T-helper 9 cell (primary cell): ENCODE measurements at places on chromosomes 1 and 21.

DNA sequence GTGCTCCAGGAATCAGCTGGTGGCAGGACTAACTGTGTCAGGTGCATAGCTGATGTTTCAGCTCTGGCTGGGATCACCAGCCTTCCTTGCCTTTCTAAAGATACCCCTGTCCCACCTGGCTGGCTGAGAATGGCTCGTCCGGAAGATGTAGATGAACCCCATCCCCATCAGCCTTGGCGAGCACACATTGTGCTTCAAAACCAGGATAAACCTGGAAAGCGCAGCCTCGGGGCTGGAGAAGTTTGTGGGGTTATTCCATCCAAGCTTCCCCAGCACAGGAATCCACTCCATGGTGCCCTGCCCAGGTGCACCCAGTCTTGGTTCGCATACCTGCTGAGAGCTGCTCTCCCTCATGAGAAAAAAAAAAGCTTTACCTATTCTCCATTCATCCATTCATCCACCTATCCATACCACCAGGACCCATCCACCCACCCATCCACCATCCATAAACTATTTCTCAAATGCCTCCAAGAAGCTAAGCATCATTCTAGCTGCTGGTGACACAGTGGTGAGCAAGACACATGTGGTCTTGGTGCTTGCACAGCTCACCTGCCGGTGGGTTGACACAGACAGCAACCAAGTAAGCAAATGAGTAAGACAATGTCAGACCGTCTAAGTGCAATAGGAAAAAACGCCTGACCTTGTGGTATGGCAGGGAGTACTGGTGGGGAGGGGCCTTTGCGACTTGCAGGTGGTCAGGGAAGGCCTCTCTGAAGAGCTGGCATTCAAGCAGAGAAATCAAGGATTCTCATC is 94.0 kb downstream of the DMRTB1 start:
- no peak for DNase-seq

- no peak for DNase-seq
Observed at GRCh38 chr1:30473922-30474817, 249.2 kb downstream of the MATN1 start.

GRCh38 chr1:40987439-40988276 is 8.2 kb downstream of the CTPS1 start:
- DNase-seq, result no peak

- DNase-seq, result no peak
Observed at GRCh38 chr1:113760102-113761080, 1.1 kb upstream of the PHTF1 start.

GRCh38 chr1:47340227-47340626 is 6.6 kb downstream of the CMPK1 start:
- no peak for DNase-seq

- DNase-seq, result no peak
Observed at GRCh38 chr21:34510148-34511142, 1.6 kb downstream of the KCNE1 start.

DNA sequence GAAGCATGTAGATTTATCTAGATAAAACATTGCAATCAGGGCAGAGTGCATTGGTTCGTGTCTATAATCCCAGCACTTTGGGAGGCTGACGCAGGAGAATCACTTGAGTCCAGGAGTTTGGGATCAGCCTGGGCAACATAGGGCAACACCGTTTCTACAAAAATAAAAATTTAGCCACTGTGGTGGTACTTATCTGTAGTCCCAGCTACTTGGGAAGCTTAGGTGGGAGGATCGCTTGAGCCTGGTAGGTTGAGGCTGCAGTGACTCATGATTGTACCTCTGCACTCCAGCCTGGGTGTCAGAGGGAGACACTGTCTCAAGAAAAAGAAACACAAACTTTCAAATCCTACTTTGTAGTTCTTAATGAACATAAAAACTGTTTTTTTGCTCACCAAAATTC is 64.2 kb upstream of the RCC1 start:
- no peak for DNase-seq

- no peak for DNase-seq
Observed at GRCh38 chr21:43644609-43645008, 14.7 kb downstream of the HSF2BP start.

DNA sequence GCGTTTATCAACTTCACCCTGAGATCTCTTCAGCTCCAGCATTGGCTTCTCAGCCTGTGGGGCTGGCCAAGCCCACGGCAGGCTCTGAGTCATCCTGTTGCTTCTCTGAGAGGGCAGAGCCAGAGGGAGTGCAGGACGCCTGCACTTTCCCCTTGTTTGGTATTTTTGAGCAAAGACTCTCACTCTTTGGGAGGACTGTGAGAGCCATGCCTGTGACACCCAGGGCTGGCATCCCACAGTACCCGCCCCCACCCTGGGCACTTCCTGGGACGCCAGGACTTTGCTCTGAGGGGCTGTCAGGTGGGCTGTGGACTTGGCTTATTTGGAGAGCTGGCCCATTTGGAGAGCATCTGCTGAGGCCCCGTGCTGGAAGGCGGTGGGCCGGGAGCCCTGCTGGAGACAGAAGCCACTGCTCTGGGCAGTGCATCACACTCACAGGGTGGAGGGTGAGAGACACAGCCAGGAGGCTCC is 37.4 kb downstream of the VANGL1 start:
- DNase-seq, result no peak

GRCh38 chr1:241503444-241503843 is 16.1 kb downstream of the FH start:
- no peak for DNase-seq

DNA sequence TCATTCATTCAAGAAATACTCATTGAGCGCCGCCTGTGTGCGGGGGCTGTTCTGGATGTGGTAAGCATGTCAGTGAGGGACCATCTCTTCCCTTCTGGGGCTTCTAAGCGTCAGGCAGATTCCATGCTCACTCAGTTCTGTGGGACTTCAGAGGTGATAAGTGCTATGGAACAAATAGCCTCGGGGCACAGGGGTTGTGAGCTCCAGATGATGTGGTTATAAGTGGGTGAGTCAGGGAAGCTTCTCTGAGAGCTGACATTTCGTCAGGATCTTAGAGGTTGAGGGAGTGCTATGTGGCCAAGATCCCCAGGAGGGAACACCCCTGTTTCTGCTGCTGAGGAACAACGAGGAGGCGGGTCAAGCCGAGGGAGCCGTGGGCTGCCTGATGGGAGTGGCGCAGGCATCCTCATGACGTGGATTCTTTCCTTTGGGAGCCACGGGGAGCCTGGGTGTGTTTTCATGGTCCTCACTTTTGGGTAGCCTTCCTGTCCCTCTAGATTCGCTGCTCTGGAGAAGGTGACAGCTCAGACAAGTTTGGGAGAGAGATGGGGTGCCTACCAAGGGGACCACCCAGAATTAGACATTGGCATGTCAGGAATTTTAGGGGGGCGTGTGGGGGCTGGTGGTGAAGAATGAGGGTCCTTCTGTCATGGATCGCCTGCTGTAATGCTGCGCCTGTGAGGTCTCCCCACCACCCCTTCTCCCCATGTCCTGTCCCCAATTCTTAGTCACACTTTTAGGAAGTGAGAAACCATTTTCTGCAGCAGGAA is 38.5 kb downstream of the HUNK start:
- no peak for DNase-seq

DNA sequence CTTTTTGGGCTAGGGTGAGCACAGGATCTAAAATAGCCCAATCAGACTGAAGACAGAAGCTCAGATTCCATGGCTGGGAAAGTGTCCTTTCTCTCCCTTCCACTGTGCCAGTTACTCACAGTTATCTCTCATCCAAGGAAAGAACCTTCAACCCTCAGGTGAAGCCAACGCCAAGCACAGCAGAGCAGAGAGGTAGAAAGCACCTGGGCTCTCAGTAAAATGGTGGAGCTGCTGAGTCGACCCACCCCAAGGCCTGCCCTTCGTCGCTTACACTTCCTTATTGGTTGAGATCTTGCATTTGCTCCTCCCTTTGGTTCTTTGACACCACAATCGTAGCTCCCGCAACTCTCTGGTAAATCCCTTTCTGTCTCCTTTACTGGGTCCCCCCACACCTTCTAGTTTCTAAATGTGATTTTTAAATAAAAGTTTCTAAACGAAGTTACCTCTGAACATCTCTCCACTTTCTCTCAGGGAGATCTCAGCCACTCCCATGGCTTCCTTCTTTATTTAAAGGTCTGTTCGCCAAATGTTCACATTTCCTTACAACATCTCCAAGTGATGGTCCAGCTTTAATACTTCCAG is 27.5 kb upstream of the SLC30A1 start:
- no peak for DNase-seq

GRCh38 chr1:63746129-63746864 is 27.5 kb upstream of the ROR1 start:
- DNase-seq, result no peak

DNA sequence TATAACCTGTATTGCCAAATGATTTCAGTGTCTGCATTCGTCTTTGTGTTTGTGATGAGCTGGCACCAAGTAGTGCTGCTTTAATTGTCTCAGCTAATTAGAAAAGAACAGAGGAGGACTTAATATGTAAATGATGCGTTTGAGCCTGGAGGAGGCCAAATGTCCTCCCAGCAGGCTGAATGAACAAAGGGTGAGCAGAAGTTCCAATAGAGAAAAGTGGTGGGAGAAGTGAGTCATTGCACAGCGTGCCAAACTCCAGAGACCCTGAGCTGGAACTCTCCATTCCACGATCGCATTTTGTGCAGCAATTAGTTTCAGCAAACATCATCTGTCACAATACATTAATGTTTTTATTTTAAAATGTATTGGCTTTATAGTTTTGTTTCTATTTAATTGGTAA is 17.9 kb downstream of the ETV3L start:
- DNase-seq, result no peak

DNA sequence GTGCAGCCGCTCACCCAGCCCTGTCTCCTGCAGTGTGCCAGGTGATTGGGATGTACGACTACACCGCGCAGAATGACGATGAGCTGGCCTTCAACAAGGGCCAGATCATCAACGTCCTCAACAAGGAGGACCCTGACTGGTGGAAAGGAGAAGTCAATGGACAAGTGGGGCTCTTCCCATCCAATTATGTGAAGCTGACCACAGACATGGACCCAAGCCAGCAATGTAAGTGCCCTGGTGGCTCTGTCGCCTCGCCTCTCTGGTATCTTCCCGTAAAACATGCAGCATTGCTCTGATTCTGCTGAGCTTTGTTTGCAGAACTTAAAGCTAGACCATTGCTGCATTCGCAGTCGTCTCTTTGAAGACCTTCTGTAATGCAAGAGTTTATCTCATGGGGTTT is 79.2 kb downstream of the ATP5PO start:
- DNase-seq, result no peak

GRCh38 chr1:71097428-71097827 is 16.6 kb upstream of the ZRANB2 start:
- no peak for DNase-seq

DNA sequence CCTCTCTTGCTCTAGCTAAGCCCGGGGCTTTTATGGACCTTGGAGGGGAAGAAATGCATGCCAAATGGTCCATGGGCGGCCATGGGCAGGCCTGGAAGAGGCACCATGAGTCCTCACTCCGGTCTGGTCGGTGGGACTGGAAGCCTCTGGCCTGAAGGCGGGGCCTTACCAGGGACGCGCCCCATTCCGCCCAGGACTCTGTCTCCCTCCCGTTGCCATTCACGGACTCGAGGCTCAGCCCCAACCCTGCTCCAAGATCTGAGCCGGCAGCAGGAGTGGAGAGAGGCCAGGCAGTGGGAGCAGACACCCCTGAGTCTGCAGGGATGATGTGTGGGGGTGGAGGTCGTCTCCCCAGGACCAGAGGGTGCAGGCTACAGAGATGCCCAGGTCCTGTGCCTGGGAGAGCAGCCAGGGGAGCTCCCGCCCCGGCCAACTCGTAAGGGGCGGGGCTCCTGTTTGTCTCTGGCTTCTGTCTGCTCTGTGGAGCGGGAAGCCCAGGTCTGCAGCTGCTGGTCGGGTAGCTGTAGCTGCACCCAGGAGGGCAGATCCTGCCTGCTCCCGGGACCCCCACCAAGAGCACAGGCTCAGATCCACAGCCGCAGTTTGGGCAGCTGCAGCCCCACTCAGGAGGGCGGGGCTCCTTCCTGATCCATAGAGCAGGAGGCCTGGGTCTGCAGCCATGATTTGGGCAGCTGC is 8.3 kb upstream of the KANK4 start:
- DNase-seq, result no peak

GRCh38 chr21:31078796-31079195 is 40.5 kb upstream of the KRTAP19-8 start:
- DNase-seq, result no peak

DNA sequence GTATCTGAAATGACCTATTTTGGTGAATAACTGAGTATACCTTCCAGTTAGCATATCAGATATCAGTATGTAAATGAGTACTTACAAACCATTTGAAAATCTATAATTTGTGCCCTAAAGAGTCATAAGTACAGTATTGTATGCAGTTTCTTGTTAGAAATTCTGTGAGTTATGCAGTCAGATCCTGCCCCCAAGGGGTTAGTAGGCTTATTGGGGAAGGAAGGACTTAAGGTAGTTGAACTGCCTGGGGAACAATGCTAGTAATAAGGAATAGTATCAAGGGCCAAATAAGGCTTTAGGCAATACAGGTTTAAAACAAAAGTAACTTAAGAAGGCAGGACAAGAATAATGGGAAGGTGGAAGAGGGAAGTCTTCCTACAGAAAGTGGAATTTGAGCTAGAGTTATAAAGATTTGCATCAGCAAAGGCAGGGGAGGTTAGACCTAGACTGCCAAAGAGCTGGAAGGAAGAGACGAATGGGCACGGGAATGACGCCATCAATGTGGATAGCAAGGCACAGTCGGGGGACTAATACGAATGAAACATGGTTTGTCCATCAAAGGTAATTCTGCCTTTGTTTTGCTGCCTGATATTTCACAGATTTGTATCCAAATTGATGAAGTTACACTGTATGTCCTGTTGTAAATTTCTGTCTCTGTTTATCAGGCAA is 182.9 kb upstream of the DPYD start:
- no peak for DNase-seq

DNA sequence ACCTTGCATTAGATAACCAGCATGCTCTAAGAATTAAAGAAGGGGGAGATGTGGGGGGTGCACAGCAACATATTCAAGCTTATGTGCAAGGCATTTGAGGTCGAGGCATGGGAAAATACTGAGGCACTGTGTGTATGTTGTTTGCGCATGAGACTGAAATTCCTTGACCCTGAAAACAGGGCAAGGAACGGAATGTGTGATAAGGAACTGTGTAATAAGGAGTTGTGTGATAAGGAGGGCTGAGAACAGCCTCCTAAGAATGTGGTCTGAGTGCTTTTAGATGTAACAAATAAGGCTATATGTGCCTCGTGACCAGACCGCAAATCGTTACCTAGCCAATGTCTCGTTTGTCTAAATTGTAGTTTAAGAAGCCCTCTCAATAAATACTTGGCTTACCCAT is 26.5 kb upstream of the ITLN1 start:
- no peak for DNase-seq

- DNase-seq, result no peak
Observed at GRCh38 chr21:40680311-40680710, 166.6 kb downstream of the DSCAM start.

- no peak for DNase-seq
Observed at GRCh38 chr1:227791425-227792143, 23.9 kb upstream of the PRSS38 start.

GRCh38 chr1:206579747-206580437 is 32.4 kb downstream of the EIF2D start:
- DNase-seq, result peak; percentile 82

- peak; percentile 89 for DNase-seq
Observed at GRCh38 chr1:159936273-159936904, 9.0 kb downstream of the IGSF9 start.
